ENCODE measurements at places on chromosomes 16 and 17. TPM values are rescaled to one million over a fixed set of nuclear protein-coding genes. Genes with fewer than 3 reads are reported as not detected.
A peak's percentile ranks its signal among the peaks of the same experiment; 100 is the strongest.

DNA sequence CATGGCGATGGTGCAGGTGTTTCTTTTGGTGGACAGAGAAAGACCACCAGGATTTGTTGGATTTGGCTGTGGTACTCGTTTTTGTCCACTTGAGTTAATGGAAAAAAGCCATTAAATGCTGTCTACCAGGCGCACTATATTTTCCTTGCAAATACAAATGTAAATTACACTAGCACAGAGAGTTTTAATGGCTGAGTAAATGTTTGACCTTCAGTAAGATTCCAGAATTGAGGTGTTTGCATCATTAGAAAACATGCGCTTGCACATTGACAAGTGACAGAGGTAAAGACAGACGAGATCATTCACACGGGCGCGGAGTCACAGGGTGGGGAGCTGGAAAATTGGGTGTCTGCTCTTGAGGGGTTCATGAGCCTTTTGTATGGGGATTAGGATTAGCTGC, 53.5 kb upstream of the AKTIP start:
- DNase-seq: no peak

The OR4D1 gene
- total RNA-seq: not detected

- no peak for DNase-seq
Observed at GRCh38 chr17:80963812-80964543, 27.7 kb upstream of the CHMP6 start.

DNA sequence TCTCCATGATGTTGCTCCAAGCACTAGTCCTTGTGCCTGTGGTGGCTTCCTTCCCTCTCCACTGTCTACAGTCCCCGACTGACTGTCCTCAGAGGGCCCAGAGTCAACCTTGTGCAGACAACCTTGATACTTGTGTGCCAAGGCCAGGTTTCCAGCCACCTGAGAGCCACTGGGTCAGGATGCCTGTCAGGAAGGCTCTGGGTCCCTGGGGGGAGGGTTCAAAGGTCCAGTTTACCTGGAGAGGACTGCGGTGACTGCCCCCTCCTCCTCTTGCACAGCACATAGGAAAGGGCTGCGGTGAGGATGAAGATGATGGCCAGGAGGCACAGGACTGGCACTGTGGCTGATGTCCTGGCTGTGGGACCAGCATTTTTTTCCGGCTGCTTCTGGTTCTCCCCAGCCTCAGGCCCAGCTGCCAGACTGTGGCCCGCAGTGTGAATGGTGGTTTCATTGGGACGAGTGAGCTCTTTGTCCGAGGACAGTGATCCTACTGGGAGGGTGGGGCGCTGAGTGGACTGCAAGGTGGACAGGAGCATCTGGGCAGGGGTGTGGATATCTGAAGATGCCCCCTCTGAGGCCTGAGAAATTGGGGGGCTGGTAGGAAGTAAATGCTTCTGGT, 3.7 kb downstream of the MED11 start:
- DNase-seq: no peak

- DNase-seq: no peak
Observed at GRCh38 chr16:6059671-6060070, 962.1 kb upstream of the EEF2KMT start.

GRCh38 chr16:55559233-55559632, 7.3 kb upstream of the CAPNS2 start:
- DNase-seq: no peak

The TMEM235 gene
- not detected for total RNA-seq

GRCh38 chr17:39404542-39405378, 3.3 kb upstream of the FBXL20 start:
- peak; percentile 43 for DNase-seq

DNA sequence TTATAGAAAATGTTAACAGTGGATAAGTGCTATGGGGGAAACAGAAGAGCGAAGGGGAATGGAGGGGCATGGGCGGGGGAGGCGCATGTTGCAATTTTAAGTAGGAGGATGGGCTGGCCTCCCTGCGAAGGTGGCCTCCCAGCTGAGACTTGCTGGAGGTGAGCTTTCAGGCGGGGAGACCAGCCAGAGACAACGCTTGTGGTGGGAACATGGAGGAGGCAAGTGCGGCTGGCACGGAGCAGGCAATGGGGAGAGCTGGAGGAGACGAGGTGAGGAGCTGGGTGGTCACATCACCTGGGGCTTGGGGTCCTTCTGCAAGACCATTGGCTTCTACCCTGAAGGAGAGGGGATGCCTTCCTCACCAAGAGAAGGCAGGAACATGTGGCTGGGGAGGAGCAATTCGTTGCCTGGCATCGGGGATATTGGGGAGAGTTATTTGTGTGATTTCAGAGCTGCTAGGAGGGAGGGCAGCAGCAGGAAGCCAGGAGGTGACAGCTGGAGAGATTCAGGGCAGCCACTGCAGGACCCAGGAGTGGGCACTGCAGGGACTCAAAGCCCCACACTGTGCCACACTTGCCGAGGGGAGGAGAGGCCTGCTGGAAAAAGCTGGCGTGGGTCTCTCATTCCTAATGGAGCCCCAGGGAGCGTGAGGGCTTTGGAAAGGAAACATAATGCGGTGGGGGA, 34.4 kb downstream of the PMFBP1 start:
- no peak for DNase-seq

- no peak for DNase-seq
Observed at GRCh38 chr16:77790912-77791311, 2.5 kb downstream of the VAT1L start.

The MEIOC gene
- not detected for total RNA-seq

GRCh38 chr17:1915889-1916288, 86.1 kb downstream of the RPA1 start:
- DNase-seq: no peak

The SYNGR3 gene
- total RNA-seq: 68.8 TPM

GRCh38 chr17:27322026-27322425, 28.1 kb downstream of the WSB1 start:
- DNase-seq: no peak

DNA sequence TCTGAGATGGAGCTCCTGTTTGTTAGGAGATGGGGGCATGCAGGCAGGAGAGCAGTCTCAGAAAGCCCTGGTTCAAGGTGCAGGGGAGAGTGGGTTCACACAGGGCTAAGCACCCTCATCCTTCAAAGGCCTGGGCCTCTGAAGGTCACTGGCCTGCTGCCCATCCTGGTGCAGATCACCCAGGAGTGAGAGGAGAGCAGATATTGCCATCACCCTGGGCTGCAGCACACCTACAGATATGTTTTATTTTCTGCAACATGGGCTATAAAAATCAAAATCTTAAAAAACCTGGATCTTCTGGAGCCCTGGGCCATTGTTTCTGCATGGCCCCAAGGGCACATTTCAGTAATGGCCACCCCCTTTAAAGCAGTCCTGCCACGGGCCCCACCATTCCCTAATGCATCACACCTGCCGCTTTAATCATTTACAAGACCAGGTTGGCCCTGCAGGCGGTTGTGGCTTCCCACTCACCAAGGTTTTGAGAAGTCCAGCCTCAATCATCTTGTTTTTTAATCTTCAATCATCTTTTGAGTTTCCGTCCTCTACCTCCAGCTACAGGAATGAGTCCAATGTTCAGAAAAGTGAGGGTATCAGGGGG, 20.4 kb upstream of the NUP93 start:
- DNase-seq: no peak

DNA sequence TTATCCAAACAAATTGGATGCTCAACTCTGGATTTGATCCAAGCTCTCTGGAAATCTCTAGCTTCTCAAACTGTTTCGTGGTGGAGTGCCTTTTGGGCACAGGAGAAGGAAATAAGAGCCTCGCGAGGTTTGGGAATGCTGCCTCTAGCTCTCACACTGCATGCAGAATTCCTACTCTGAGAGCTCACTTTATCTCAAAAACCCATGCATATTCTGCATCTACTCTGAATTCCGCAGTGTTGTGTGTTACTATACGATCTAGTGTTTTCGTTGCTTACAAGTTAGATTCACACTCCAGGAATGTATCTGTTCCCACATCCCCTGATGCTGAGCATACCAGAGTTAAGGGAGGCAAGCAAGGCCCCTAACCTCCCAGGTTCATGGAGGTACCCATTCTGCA, 462.7 kb downstream of the WWOX start:
- DNase-seq: no peak

- peak; percentile 50 for DNase-seq
Observed at GRCh38 chr16:90018652-90019542, at the start of gene DBNDD1. Gene DBNDD1 (minus strand): TSS chr16:90019456. CDS start chr16:90019341, 115 bp downstream.

GRCh38 chr17:77628035-77628434, 330.5 kb upstream of the TNRC6C start:
- DNase-seq: no peak

DNA sequence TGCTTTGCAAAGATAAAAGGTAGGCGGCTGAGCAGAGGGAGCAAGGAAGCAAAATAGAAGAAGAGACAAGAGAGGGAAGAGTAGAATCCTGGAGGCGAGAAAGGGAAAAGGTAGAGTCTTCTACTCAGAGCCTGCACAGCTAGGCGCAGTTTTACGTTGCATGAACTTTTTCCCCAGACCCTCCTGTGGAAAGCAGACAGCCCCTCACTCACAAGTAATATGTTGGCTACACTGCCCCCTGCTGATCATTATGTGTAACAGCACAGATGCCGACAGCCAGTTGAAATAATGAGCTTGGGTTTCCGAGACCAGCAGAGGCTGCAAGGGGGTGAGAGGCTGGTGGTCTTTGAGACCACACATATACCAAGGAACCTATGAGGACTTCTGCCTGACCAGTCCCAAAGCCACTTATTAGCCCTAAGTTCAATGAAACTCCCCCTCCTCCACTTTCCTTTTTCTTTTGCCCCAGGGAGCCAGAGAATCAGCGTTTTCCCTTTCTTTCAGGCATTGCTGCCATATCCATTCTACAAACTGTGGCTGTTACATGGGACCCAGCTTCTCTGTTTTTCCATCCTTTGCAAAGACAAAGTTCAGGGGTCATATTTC, 22.5 kb upstream of the CMTR2 start:
- peak; percentile 51 for DNase-seq

GRCh38 chr16:20175358-20175757, 101.7 kb upstream of the GPR139 start:
- no peak for DNase-seq

GRCh38 chr17:42016411-42016831, 818 bp downstream of the DNAJC7 start:
- peak; percentile 42 for DNase-seq
